ENCODE measurements at places on chromosomes 5 and 9.

GRCh38 chr5:135593886-135594285, 15.1 kb upstream of the CXCL14 start:
- DNase-seq: no peak

GRCh38 chr9:928363-929042, 48.0 kb upstream of the DMRT3 start:
- DNase-seq: no peak

- no peak for DNase-seq
Measured at GRCh38 chr5:167872791-167873190, 418.7 kb upstream of the WWC1 start.

GRCh38 chr9:137705443-137705863, 86.6 kb downstream of the EHMT1 start:
- DNase-seq: no peak

DNA sequence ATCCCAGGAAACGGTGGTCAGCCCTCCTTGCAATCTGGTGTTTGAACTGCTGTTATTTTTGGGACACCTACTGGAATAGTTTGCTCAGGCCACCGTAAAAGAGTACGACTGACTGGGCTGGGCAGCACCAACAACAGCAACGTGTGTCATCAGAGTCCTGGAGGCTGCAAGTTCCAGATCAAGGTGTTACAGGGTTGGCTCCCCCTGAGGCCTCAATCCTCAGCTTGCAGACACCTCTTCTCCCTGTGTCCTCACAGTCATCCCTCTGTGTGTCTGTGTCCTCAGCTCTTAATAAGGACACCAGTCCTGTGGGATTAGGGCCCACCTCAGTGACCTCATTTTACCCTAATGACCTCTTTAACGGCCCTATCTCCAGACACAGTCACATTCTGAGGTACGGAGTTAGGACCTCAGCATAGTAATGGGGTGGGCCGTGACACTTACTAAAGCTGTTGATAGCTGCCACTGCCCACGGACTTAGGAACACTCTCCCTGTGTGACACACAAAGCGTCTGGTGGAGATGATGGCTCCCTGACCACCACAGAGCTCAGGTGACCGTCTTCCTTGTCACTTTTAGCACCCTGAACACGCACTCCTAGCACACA, 16.8 kb downstream of the GLT6D1 start:
- no peak for DNase-seq

GRCh38 chr9:71302776-71303175, 181.4 kb upstream of the TRPM3 start:
- DNase-seq: peak; percentile 40

DNA sequence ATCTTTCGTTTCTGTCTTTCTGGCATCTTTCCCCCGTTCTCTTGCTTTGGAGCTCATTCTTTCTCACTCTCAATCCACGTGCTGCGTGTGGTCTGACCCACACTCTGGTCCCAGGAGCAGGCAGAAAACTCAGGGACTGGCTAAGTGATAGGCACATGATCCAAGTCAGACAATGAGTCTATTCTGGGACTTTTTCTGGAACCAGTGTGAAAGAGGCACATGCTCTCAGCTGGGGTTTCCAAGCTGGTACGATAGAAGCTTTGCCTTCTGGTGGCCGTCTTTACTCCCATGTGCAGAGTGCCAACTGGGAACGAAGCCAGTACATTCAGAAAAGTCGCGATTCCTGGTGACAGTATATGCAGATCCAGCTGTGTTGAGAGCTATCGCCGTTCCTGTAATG, 94.4 kb downstream of the PDZD2 start:
- DNase-seq: no peak

DNA sequence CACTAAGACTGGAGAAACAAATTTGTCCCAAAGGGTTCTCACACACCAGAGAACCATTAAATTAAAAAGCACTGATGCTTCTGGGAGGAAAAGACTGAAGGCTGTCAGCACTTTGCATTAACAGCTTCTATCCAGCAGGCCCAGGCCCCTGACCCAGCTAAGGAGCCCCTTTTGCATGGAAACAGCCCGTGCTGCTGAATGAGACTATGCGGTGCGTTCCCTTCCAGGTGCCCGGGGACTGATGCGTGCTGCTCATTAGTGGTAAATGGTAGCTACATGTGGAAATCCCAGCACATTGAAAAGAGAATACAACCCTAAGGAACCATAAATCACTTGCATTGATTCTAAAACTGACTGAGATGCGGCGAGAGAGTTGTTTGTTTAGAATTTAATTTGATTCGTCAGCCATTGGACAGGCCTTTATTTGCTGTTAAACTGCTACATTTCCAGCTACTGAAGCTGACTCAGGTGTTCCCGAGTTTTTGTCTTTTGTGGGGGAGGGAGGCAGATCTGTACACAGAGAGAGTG, 351.0 kb upstream of the SLC24A2 start:
- no peak for DNase-seq

- DNase-seq: no peak
Measured at GRCh38 chr9:132908635-132909034, 29.9 kb downstream of the SPACA9 start.
